ENCODE measurements at places on chromosomes 4 and X.

GRCh38 chr4:166655705-166656104 is 578.6 kb downstream of the SPOCK3 start:
- DNase-seq = no peak

DNA sequence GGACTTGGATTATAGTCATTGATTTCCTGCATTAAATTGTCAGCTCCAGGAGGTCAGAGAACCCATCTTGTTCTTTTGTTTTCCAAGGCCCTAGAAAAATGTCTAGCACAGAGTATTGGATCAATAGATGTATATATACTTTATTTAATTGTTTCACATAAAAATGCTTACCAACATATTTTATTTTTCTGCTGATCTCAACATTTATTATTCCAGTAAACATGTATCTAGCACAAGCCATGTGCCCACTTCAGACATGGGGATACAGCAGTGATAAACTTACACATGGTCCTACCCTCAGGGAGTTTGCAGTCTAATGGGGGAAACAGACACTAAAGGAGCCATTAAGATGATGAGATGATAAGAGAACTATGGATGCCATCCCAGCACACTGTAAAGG is 49.1 kb upstream of the TBC1D9 start:
- no peak for DNase-seq

- DNase-seq = no peak
These were observed 195.0 kb upstream of the HS3ST1 start for GRCh38 chr4:11623726-11624037.

- no peak for DNase-seq
These were observed 16.5 kb upstream of the ALB start for GRCh38 chr4:73387552-73387951.

DNA sequence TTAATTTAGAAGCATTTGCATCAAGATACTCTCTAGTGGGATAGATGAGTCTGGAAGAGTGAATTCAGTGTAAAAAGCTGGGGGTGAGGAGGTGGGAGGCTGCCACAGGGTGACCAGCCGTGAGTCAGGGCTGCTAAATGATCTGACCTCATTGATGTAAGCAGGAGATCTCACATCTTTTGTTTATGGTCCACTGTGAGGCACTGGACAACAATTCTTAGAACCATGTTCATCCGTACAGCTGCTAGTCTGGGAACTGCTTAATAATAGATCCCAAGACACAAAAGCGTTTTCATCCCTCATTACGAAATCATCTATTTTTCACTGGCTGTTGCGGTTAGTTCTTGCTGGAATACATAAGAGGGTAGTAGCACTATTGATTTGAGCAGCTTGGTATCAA is 14.1 kb downstream of the KLF3 start:
- DNase-seq = no peak

- DNase-seq = no peak
These were observed 225.3 kb upstream of the CXorf66 start for GRCh38 chrX:140190441-140191108.

DNA sequence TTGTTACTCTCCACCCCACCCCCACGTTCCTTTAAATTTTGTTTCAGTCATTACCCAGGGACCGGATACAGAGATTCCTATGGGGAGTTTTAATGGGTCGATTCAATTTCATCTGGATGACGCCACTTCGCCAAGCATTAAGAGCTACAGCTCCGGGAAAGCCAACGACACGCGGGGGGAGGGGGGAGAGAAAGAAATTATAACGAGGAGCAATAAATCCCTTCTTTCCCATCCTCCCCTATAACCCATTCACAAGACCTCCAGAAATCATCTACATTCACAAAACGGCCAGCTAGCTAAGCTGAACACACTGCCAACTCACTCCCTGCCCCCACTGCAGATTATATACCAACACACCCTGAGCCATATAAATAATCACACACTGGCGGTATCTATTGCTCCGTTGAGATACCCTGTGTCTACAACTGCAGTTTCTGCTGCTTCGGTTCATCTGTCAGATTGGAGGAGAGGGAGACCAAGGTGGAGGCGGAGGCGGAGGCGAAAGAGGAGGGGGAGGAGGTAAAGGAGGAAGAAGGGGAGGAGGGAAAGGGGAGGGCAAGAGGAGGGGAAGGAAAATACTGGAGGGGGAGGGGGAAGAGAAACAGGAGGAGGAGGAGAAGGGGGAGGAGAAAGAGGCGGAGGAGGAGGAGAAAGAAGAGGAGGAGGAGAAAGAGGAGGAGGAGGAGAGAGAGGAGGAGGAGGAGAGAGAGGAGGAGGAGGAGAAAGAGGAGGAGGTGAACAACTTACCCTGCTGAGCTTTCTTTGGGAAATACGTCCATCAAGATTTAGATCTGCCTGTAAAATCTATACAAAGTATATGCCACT is 113.9 kb upstream of the VAMP7 start:
- peak; percentile 40 for DNase-seq

DNA sequence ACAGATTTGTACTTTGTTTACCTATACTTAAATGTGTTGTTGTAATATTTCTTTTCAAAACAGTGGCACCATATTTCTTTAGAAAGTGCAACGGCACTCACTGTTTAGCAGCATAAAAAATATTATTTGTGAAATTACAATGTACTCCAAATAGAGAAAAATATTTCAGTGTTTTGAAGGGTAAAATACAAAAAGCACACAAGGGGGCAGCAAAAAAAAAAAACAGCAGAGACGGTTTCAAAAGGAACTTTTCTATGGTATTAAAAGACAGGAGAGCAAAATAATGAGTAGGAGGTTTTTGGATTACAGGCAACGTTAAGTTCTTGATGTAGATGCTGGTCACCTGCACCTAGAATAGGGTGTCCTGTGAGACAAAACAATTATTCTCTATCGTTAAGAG is 2.0 kb downstream of the NUDT11 start:
- no peak for DNase-seq

DNA sequence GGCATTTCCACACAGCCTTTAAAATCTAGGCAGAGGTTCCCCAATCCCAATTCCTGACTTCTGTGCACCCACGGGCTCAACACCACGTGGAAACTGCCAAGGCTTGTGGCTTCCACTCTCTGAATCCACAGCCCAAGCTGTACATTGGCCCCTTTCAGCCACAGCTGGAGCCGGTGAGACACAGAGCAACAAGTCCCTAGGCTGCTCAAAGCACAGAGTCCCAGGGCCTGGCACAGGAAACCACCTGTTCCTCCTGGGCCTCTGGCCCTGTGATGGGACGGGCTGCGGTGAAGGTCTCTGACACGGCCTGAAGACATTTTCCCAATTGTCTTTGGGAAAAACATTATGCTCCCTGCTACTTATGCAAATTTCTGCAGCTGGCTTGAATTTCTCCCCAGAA is 500.0 kb downstream of the FSTL5 start:
- DNase-seq = no peak

DNA sequence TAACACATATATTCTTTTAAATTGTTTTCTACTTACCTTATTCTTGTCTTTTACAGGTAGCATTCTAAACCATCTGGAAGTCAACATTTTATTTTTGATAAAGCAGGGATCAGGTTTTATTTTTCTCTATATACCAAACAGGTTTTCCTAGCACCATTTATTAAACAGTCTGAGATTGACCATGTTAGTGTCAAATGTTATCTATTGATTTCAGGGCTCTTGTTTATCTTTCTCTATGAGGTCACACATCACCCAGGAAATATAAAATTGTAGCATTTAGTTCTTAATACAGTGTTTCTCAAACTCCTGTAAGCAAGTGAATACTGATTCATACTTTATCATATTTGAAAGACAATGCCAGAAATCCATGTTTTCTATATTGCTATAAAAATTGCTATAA is 28.1 kb downstream of the PPP4R3C start:
- DNase-seq = no peak
